HS-5 (cell line): ENCODE measurements at places on chromosomes 16 and 17.

GRCh38 chr16:54347961-54348360 lies 61.4 kb upstream of the IRX3 start:
- DNase-seq, result no peak

DNA sequence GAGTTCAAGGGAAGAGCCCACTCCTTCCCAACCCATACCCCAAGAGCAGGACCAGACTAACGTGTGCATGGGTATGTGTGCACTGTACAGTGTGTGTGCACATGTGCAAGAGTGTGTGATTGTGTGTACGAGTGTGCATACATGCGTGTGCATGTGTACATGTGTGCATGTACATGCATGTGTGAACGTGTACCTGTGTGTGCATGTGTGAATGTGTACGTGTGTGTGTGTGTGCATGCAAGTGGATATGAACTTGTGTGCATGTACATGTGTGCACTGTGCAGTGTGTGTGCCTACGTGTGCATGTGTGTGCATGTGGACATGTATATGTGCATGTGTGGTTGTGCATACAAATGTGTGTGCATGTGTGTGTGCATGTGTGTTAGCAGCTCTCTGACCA lies 223.1 kb downstream of the RBFOX3 start:
- DNase-seq, result no peak

DNA sequence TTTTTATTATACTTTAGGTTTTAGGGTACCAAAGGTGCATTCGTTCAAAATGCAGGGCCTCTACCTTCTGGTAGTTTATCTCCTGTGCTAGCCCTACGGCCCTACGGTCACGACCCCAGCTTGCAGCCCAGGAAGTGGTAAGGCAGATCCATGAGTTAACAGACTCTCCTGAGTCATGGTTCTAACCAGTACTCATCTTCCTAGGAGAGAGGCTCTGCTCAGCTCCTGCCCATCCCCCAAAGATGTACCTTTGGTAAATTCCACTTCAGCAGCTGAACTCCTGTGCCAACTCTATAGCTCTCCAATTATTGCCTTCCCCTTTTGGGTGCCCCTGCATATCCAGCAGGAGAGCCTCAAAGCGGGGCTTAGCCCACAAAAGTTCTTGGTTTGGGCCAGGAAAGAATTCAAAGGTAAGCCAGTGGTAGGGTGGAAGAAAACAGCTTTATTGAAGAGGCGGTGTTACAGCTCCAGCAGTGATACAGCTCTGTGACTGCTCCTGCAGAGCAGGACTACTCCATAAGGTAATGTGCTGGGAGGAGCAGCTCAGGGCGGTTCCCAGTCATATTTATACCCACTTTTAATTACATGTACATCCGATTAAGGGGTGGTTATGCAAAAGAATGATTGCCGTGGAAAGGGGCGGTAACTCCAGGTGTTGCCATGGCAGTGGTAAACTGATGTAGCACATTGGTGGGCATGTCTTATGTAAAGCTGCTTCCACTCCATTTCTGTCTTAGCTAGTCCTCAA lies 241.4 kb downstream of the PMP22 start:
- no peak for DNase-seq

DNA sequence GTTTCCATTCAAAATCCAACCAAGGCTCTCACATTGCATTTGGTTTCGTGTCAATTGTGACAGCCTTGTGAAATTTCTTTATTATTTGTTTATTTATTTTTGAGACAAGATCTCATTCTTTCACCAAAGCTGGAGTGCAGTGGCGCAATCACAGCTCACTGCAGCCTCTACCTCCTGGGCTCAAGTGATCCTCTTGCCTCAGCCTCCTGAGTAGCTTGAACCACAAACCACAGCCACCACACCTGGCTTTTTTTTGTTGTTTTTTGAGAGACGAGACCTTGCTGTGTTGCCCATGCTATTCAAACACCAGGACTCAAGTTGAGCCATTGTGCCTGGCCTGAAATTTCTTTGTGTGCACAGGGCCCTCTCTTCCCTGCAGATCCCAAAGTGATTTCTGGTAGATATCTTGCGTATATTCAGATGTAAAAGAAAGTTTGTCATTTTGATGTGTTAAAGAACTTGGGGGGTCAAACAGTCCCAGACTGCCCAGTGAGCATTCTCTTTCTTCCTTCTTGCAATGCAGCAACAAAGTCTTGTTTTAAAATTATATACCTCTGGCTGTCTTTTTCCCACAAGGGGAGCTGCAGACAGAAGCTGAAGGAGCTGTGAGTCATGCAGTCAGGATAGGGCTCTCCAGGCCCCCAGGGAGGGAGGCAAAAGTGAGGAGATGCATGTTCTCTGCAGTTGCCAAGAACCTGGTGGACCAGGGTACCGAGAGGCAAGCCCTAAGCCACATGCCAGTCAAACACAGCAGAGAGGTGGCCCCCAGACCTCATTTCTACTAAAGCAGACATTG lies 15.5 kb upstream of the USP22 start:
- no peak for DNase-seq

GRCh38 chr17:75645889-75646637 lies 12.8 kb downstream of the SMIM5 start:
- no peak for DNase-seq

- DNase-seq, result peak; percentile 39
These were observed 31.4 kb downstream of the DHX38 start for GRCh38 chr16:72124761-72125634.

GRCh38 chr17:74992223-74992622 lies 4.8 kb downstream of the CDR2L start:
- DNase-seq, result no peak

- no peak for DNase-seq
These were observed 269.8 kb downstream of the MAP2K6 start for GRCh38 chr17:69684251-69684650.
